ENCODE measurements at places on chromosomes 1 and 21. TPM values are rescaled to one million over a fixed set of nuclear protein-coding genes. Genes with fewer than 3 reads are reported as not detected.

- H3K4me1 ChIP-seq, result peaks cover 10% of the 10 kb centered on the region
- H3K27ac ChIP-seq, result no peak overlapping the region
- H3K27me3 ChIP-seq, result peaks cover 45% of the 10 kb centered on the region
- H3K4me3 ChIP-seq, result no peak overlapping the region
These were observed 2.7 kb upstream of the CNN3 start for GRCh38 chr1:94929351-94930217.

The FAM163A gene
- total RNA-seq, result not detected

- H3K27me3 ChIP-seq, result no peaks in the 10 kb centered on the region
- DNase-seq, result no peak
- no peaks in the 10 kb centered on the region for H3K36me3 ChIP-seq
- H3K4me1 ChIP-seq, result no peaks in the 10 kb centered on the region
- H3K4me3 ChIP-seq, result no peak overlapping the region
These were observed 254.3 kb upstream of the DAB1 start for GRCh38 chr1:57678138-57678537.

- H3K36me3 ChIP-seq, result no peaks in the 10 kb centered on the region
- H3K27me3 ChIP-seq, result no peaks in the 10 kb centered on the region
- H3K27ac ChIP-seq, result no peak overlapping the region
- no peaks in the 10 kb centered on the region for H3K4me1 ChIP-seq
These were observed 34.4 kb downstream of the WLS start for GRCh38 chr1:68197891-68198290.

DNA sequence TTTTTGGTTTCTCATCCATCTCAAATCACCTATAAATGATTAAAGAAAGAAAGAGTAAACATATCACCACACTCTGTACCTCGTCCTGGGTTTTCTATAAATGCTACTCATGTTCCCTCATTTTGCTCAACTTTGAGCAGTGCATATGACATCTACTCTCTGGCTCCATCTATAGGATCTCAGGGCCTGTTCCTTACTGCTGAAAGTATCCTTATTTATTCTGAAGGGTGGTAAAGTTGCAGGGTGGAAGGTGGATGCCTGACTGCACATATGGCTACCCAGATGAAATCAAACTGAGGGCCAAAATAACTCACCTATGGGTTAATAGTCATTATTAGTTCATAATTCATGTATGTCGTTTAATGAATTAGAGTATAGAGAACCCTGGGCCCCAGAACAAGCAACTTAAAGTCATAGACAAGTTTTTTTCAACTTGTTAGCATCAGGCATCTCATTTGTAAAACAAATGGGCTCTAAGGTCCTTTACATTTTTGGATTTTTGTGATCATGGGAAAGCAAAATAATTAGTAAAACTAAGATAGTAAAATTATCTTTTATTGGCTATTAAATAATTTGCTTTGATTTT lies 46.5 kb downstream of the NCF2 start:
- peaks cover 15% of the 10 kb centered on the region for H3K4me1 ChIP-seq
- H3K4me3 ChIP-seq, result no peak overlapping the region
- H3K36me3 ChIP-seq, result peaks cover 74% of the 10 kb centered on the region
- DNase-seq, result no peak
- H3K27me3 ChIP-seq, result no peaks in the 10 kb centered on the region

The C8B gene
- total RNA-seq, result not detected

- DNase-seq, result no peak
- H3K27ac ChIP-seq, result peak overlapping the region; percentile 44
- no peak overlapping the region for H3K4me3 ChIP-seq
- H3K36me3 ChIP-seq, result no peaks in the 10 kb centered on the region
- H3K4me1 ChIP-seq, result peaks cover 22% of the 10 kb centered on the region
These were observed 24.4 kb downstream of the KCNQ4 start for GRCh38 chr1:40808002-40808401.

The PTPN22 gene
- 79.4 TPM for total RNA-seq

- DNase-seq, result peak; percentile 54
- H3K27ac ChIP-seq, result no peak within 1 kb of the TSS
- H3K36me3 ChIP-seq, result peaks cover 3% of the 10 kb centered on the region
- peak within 1 kb of the TSS; percentile 72 for H3K4me3 ChIP-seq
- H3K27me3 ChIP-seq, result peaks cover 48% of the 10 kb centered on the region
- peaks cover 31% of the 10 kb centered on the region for H3K4me1 ChIP-seq
These were observed at the start of gene MCOLN3 for GRCh38 chr1:85048296-85049064. Gene MCOLN3, minus strand, starts transcription at chr1:85048500. Its CDS starts 3,140 bp downstream, at chr1:85045360.

DNA sequence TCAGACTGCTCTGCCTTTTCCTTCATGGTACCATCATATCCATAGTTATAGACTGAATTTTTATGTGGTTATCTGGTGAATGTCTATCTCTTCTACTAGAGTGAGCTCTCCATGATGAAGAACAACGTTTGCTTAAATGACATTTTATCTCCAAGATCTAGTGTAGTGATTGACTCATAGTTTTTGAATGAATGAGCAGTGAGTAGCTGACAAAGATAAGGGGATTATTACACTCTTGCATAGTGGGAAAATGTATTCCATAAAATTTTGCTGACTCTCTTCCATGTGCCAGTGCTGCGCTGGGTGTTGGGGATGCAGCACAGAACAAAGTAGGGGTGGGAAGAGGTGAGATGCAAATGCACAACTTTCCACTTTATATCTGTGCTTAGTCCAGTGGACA lies 147.7 kb downstream of the TGFB2 start:
- DNase-seq, result no peak
- no peak overlapping the region for H3K27ac ChIP-seq
- H3K36me3 ChIP-seq, result no peaks in the 10 kb centered on the region
- H3K27me3 ChIP-seq, result no peaks in the 10 kb centered on the region
- H3K4me3 ChIP-seq, result no peak overlapping the region

Data from activated CD4-positive, alpha-beta memory T cell treated with anti-CD3 and anti-CD28 coated beads, Interleukin-2, amount 10 ng/mL, durations not matched to agents 7 days and 5 days (primary cell).